Stimulated activated CD8-positive, alpha-beta memory T cell treated with anti-CD3 and anti-CD28 coated beads, Interleukin-4, amount 100 ng/mL, for 4 hours (primary cell): ENCODE measurements at places on chromosomes 6 and 20.
A peak's percentile ranks its signal among the peaks of the same experiment; 100 is the strongest.

- peak; percentile 8 for DNase-seq
Observed at GRCh38 chr6:41976794-41977484, 35.3 kb upstream of the CCND3 start.

- DNase-seq, result no peak
Observed at GRCh38 chr6:22141241-22141745, 155.5 kb downstream of the PRL start.

DNA sequence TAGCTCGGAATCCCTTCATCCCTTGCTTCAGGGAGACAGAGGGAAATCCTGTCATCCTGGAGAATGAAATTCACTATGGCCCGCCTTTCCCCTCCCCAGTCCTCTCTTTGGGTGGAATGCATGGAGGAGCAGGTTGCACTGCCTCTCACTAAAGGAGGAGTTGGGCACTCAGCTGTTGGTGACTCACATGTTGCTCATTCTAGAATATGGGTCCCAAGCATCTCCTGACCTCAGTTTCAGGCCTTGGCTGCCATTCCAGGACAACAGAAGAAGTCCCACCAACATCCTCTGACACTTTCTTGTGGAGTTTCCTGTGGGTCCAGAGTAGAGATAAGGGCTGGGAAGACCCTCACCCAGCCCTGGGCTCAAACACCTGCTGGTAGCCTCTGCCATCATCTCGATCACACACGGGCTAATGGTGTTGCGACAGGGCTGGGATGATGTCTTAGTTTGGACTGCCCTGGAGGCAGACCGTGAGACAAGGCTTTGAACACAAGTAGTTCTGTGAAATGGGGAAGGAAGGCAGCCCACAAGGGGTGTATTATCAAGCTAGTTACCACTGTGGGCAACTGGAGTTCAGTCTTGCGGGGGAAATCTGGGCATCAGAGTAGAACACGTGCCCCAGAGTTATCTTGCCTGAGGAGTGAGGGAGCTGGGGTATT is 52.4 kb upstream of the RNF24 start:
- DNase-seq, result no peak

- no peak for DNase-seq
Observed at GRCh38 chr6:114042267-114043016, 71.5 kb upstream of the HDAC2 start.

GRCh38 chr6:63690221-63690620 is 54.6 kb downstream of the PHF3 start:
- DNase-seq, result no peak
